ENCODE measurements at places on chromosomes 11 and 22.

GRCh38 chr11:82631722-82632630 lies 101.7 kb downstream of the FAM181B start:
- DNase-seq, result peak; percentile 2

DNA sequence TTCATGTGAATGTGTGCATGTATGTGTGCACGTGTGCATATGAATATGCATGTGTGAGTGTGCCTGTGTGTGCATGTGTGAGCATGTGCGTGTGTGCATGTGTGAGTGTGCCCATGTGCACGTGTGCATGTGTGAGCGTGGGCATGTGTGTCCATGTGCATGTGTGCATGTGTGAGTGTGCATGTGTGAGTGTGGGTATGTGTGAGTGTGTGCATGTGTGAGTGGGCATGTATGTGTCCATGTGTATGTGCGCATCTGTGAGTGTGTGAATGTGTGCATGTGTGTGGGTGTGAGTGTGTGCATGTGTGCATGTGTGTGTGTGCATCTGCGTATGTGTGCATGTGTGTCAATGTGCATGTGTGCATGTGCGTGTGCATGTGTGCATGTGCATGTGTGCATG lies 94.7 kb downstream of the ST3GAL4 start:
- DNase-seq, result no peak

DNA sequence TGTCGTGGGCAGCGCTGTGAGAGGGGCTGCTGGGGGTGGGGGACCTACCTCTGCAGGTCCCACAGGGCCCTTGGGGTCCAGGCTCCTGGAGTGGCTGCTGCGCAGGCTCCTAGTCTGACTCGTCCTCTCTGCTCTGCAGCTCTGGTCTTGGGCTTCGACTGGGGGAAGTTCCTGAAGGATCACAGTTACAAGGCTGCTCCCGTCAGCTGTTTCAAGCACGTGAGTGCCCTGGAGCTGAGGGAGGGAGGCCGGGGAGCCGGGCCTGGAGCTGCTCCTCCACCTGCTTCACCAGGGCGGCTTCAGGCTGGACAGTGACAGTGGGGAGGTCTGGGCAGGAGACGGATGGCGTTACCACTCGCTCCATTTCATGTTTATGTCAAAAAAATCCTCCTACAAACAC lies 11.9 kb downstream of the L3MBTL2 start:
- no peak for DNase-seq

- no peak for DNase-seq
These were observed 175.3 kb downstream of the IGLL1 start for GRCh38 chr22:23404689-23405365.

DNA sequence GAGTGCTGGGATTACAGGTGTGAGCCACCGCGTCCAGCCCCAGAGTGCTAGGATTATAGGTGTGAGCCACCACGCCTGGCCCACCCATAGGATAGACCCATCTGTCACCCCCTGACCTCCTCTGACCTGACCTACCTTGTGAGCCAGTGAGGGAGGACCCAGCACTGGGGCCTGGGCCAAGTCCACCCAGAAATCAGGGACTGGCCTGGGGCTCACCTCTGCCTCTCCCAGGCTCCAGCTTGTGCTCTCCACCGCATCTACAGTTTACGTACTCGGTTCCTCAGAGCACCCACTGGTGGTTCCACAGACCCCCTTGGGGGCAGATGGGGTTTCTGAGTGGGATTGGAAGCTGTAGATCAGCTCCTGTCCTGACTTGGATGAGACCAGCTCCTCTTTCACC lies 6.4 kb downstream of the SLC29A2 start:
- DNase-seq, result no peak

DNA sequence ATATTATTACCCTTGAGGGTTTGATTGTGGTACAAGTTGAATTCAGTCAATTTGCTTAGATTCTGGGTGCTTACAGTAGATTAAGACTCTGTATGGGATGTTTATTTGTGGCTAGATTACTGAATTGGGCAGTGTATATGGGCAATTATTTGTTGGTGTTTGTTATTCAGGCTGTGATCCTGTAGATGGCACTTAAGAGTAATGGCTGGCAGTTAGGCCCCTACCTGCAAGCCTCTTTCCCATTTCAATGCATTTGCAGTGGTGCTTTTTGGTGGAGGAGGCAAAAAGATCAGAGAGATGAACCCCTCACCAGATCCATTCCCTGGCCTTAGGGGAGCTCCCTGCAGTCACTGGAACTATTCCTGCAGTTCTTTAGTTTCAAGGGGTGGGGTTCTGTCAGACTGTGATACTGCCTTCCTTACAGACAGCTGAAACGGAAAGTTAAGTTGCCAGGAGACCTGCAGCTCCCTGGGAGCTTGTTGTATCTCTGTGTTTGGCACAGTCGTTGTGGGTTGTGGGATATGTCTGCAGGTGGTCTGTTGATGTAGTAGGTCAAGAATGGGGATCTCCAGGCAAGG lies 199.5 kb downstream of the AASDHPPT start:
- DNase-seq, result no peak

- peak; percentile 41 for DNase-seq
These were observed 375 bp downstream of the SLC25A1 start for GRCh38 chr22:19178065-19178656.

- DNase-seq, result no peak
These were observed 14.7 kb downstream of the ZDHHC24 start for GRCh38 chr11:66530927-66531709.

GRCh38 chr11:2138431-2139122 lies 612 bp downstream of the IGF2 start:
- no peak for DNase-seq

GRCh38 chr11:37503411-37504059 lies 905.5 kb upstream of the RAG2 start:
- no peak for DNase-seq

DNA sequence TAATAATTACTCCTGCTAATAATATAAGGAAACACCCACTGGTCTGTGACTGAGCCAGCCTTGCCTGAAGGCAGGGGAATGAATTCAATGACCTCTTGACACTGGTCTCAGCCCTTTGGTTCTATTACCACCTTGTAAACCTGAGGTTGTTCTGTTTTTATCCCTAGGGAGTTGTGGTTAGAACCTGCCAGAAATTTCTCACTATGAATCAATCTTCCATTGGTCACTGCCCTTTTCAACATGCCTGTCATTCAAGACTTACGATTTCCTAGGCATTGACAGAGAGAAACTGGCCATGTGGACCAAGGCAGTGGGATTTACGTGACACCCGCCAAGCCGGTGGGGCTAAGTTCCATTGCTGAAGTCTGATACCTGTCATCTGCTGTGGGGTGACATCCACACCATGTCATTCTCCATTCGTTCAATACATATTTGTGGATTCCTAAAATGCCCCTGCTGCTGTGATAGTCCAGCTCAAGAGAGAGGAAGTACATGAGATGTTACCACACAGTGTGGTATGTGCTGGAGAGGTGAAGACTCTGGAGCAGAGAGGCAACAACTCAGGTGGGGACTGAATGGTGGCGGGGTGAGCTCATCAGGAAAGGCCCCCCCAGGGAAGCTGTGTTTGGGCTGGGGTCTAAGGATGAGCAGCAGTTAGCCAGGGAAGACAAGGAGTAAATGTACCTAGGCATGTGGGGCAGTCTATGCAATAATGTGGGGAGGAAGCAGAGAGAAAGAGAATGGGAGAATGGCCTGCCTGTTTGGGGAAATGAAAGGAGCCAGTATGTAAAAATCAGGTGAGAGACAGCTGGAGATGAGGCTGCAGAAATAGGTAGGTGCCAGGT lies 15.2 kb upstream of the EHF start:
- DNase-seq, result no peak

GRCh38 chr11:131792243-131792642 lies 421.8 kb downstream of the NTM start:
- no peak for DNase-seq

DNA sequence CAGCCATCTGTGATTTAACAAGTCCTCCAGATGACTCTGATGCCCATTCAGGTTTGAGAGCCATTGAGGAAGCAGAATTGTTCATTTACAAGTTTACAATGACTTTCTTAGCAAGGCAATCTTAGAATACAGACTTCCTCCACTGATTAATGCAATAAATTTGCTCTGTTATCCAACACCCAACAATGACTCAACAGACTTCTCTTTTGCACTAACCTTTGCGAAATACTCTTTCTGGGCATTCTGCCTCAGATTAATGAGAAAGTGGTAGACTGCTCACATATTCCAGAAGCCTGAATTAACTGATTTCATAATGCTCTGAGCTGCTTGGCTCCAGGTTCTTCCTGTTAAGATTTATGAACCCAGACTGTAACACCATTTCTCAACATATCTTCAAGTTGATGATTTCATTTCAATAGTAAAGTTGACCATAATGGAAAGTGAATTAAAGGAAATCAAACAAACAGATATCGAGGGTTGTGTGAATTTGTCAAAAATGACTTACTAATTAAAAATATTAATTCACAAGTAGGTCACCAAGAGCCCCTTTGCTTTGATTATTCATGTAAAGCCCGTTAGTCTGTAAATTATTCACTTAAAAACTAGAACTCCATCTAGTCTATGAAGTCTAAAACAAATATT lies 70.5 kb upstream of the BLID start:
- DNase-seq, result no peak

DNA sequence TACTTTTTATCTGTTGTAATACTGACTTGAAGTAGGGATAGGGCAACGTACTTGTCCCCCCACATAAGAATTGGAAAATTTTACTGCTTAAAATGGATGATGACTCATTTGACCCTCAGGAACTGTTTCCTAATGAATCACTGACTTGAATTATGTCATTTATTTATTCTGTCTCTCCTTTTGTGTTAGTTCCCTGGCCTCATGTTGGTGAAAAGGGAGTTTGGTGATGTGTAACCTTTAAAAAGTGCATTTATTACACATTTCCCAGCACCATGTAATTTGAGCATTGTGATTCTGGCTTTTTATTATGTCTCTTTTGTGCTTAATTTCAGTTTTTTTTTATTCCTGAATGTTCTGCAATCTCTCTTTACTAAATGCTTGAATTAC lies 20.3 kb upstream of the PGM2L1 start:
- DNase-seq, result peak; percentile 38

DNA sequence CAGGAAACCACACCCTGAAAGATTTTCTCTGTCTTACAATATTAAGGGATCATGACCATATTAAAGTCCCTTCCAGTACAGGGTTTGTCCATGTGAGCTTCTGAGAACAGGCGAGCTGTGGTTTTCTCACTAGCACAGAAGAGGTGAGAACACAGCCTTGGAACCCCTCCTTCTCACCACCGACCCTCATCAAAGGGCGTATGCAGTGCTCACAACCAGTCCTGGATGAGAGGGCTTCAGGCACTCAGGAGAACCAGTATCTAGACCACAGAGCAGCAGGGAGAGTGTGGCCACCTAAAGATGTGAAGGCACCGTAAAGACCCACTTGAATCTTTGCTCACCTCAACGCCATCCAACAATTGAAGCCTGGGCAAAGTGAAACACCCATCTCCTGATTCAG lies 397.0 kb downstream of the ETS1 start:
- DNase-seq, result no peak

DNA sequence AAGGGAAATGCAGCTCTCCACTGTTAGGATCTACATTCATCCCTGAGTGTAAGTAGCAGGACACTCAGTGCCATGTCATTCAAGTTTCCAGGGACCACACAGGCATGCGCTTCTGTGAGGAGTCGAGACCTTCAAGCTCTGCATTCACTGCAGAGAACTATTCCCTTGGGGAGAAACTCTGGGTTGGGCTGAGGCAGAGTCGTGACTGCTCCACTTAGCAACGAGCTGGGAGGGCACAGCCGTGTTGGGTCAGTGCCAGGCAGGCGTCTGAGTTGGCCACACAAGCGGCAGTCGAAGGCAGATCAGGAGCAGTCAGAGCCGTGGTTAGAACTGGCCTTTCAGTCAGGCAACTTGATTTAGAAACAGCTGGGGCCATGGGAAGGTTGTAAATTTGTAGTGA lies 14.7 kb downstream of the MPEG1 start:
- no peak for DNase-seq

GRCh38 chr11:104124979-104125378 lies 39.0 kb downstream of the PDGFD start:
- no peak for DNase-seq

DNA sequence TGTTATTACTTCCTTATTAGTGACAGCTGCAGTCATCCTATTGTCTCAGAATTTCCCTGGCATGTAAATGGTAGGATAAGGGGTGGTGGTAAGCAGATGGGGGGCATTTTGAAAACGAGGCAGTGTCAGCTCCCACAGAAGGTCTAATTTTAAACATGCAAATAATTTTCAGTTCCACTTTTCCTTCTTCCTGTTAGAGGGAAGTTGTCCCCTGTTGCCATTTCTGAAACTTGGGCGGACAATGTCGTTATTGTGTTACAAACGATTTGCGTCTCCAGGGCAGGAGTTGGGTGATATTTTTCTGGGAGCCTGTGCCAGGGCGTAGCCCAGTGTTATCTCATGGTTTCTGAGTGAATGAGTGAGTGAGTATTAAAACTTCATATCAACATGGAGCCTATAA lies 7.4 kb downstream of the PTPRJ start:
- no peak for DNase-seq

DNA sequence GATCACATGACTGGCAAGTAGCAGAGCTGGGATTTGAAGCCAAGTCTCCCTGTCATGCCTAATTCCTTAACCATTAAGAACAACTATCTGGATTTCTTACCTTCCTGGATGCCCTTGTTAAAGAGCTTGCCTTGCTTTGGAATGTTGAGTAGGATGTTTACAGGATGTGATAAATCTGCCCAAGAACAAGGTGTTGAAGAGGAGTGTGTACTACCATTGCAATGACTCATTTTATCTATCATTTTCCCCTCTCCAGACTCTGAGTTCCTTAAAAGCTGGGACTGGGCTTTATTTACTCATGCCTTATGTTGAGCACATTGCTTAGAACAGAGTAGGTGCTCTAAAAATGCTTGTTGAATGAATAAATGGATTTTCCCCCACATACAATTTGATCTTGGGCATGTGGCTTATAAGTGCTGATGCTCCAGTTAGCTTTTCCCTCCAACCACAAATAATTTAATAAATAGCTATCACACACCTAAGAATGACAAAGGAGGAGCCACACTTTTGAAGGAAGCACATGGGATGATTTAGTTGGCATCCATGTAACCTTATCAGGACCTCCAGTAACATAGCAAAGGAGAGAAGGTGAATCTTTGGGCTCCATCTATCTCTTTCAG lies 268.6 kb upstream of the SESN3 start:
- DNase-seq, result no peak

DNA sequence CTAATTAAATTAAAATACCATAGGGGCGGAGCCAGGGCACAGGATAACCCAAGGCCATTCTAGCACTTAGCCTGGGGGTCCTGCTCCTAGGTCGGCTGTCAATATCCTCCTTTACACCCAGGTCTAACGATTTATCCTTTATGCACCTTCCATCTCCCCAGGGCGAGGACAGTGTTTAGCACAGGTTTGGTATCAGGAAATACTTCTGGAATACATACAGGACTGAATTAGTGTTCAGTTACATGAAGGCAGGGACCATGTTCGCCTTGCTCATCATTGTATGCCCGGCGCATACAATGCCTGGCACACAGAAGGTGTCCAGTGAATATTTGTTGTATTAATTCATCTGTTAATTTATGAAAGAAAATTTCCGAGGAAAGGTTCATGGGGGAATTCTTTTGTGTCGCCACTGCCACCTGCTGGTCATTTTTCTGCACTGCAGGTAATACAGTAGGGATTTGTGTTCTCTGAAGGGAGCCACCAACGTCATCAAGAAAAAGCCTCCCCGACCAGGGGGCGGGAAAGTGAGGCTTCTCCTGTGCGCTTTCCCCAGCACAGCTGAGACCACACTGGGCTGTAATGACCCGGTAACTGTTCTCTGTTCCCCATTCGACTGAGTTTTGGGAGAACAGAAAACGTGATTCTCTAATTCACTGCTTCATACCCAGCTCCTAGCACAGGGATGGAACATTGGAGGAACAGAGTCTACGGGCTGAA lies 68.7 kb upstream of the ASPHD2 start:
- peak; percentile 70 for DNase-seq

Data from activated CD4-positive, alpha-beta T cell treated with anti-CD3 and anti-CD28 coated beads, Interleukin-10, Interleukin-2, amounts not matched to agents 100 ng/mL and 50 ng/mL, durations not matched to agents 16 hours and 8 hours (primary cell).